ENCODE measurements at places on chromosomes 2 and 18.

DNA sequence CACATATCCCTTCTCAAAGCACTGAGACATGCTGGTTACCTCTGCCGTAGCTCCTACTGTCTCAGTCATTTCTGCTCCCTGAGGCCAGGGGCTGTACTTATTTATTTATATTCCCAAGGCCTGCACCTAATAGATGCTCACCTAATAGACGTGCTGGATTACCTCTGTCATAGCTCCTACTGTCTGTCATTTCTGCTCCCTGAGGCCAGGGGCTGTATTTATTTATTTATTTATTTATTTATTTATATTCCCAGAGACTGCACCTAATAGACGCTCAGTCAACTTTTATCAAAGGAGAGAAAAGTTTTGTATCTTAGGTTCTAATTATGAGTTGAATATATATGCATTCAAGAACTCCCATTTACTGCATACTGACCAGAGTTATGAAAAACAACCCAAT, 414.0 kb upstream of the TRIB2 start:
- DNase-seq, result no peak

DNA sequence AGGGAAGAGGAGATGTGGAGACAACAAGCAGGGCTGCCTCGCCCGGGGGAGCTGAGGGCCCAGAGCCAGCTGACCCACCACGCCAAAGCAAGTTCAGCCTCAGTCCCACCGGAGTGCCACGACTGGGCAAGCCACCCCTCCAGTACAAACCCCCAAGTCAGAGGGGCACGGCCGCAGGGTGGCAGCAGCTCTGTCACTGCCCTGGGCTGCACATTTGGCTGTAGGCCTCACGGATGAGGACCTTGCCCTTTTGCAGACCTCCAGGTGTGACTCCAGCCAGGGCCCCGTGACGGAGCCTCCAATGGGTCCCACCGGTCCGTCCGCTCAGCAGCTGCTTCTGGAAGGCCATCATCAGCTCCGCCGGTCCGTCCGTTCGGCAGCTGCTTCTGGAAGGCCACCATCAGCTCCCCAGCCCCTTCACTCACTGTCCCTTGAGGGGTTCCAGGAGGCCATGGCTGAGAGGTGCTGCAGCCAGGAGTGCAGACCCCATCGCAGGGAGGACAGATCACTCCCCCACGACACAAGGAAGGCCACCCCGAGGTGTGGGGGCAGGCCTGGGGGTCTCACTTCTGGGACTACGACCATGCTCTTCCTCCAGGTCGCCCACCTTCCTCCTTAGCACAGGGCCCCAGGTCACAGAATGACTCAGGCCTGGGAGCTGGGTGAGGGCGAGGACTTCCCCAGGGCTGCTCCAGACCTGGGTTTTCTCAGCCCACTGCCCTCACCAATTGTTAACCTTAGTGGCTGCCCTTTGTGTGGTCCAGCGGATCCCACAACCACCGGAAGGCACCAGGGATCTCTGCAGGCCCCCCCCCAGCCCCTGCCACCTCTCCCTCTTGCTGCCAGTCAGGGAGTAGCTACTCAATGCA, 24.6 kb upstream of the STK25 start:
- DNase-seq, result no peak

GRCh38 chr2:72934683-72935610, 17.6 kb downstream of the EMX1 start:
- peak; percentile 25 for DNase-seq

DNA sequence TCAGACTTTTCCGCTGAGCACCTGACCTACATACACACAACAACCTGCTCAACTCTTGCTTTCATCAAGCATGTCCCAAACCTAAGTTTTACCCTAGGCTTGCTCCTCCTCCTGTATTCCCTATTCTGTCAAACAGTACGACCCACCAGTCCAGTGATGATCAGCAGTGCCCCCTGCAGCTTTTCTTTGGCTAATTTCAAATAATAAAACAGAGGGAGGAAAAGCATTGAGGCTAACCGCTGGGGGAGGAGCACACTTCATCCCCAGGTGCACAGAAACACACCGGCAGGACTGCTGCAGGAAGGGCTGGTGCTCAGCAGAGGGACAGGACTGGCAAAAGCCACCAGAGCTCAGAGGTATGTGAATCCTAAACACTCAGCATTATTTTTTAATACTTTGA, 21.2 kb downstream of the E2F6 start:
- DNase-seq, result no peak

- peak; percentile 85 for DNase-seq
These were observed 103.5 kb downstream of the SPTBN1 start for GRCh38 chr2:54559593-54560145.

GRCh38 chr2:25851740-25852503, 26.4 kb downstream of the ASXL2 start:
- DNase-seq, result peak; percentile 93

- DNase-seq, result no peak
These were observed 8.1 kb downstream of the SMAD4 start for GRCh38 chr18:51038110-51038509.

- DNase-seq, result peak; percentile 24
These were observed 8.9 kb upstream of the GALNT1 start for GRCh38 chr18:35572644-35573043.

GRCh38 chr2:207792244-207792785, 22.6 kb upstream of the FZD5 start:
- DNase-seq, result peak; percentile 56

DNA sequence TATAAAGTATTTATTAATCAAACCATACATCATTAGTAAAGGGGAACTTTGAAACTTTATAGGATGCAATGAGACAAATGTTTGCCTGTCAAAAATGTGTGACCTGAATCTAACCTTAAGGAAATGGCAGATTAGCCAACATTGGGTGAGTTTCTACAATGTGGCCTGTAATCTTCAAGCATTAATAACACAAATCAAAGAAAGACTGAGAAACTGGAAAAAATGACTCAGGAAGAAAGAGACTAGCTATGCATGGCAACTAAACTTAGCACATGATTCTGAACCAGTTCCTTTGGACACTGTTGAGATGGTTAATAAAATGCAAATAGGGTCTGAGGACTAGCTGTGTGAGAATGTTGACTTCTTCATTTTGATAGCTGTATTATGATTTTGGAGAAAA, 628.6 kb upstream of the ID2 start:
- DNase-seq, result no peak

DNA sequence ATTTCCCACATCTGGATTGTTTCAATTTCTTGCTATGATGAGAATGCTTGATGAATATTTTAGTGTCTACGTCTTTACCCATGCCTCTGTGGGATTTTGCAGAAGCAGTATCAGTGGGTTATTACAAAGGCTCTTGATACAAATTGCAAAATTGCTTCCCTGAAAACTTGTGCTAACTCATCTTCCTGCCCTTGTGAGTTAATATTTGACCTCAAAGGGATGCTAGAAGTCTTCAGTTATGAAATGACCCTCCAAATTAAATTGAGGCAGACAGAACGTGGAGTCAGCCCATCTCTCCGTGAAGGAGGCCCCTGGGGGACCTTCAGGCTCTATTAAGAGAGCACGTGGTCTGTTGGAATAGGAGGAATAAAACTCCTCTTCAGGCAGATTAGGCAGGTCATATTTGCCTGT, 239.2 kb upstream of the HS6ST1 start:
- DNase-seq, result no peak

GRCh38 chr2:138356178-138356577, 145.4 kb upstream of the SPOPL start:
- no peak for DNase-seq

DNA sequence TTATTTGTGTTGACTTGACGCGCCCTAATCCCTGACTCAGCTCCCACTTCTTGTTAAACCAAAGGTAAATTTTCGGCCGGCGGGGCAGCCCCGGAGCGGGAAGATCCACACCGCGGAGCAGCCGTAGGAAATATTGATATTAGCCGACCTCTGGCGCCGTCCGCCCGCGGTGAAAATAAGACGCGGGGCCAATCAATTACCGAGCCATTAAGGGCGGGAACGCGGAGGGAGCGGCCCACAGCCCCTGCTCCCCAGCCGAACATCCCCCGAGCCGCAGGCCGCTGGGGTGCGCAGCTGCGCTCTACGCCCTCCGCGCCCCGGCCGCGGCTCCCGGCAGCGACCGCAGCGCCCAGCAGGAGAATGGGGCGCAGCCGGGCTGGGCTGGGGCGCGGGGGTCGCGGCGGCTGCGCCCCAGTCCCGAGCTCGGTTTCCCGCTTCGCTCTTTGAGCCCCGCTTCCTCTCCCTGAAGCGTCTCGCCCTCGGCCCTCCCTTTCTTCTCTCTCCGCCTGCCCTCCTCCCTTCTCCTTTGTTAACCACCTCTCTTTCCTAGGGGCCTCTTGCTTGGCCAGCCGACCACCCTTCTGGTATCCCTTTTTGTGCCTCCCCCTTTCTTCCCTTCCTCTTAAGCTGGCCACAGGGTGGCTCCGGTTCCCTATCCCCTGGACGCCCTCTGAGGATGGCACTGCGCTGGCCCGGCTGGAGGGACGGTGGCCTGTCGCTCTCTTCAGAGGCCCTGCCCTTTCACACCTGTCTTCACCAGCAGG, 40.9 kb downstream of the CELF4 start:
- DNase-seq, result no peak

GRCh38 chr2:9627310-9627709, 3.5 kb downstream of the YWHAQ start:
- DNase-seq, result peak; percentile 48

DNA sequence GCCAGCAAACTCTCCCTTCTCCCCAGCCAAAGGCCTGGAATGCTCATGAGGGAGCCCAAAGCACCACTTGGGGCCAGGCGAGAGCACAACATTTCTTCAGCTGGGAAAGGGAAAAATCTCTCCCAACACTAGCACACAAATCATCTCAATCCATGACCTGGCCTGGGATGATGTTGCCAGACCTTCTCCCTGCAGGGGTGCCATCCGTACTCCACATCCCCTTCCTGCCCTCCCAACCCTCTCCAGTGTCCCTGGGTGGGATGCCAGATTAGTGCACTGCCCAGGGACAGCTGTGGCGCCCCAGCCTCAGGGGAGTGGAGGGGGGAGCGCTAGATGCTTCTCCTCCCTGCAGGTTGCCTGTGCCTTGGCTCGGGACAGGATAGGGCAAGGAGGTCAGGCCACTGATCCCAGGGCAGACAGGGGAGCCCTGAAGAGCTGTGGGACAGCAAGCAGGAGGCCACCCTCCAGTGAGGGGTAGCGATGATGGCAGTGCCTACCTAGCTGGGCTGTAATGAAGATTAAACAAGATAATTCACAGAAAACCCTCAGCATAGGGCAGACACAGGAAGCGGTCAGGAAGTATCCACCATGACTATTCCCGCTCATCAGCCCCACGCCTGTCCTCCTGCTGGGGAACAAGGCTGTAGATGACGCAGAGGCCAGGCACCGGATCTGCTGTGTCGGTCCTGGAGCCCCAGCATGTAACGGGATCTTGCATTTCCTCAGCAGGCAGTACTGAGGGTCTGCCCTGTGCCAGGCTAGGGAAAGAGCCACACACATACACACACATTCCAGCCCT, 31.1 kb downstream of the SERTAD2 start:
- no peak for DNase-seq

- no peak for DNase-seq
These were observed 1391.1 kb downstream of the SUCLG1 start for GRCh38 chr2:83067947-83068346.

GRCh38 chr2:172244419-172245130, 141.9 kb upstream of the DLX2 start:
- DNase-seq, result no peak

- DNase-seq, result peak; percentile 30
These were observed 150.9 kb downstream of the CD8B2 start for GRCh38 chr2:106638043-106638442.

DNA sequence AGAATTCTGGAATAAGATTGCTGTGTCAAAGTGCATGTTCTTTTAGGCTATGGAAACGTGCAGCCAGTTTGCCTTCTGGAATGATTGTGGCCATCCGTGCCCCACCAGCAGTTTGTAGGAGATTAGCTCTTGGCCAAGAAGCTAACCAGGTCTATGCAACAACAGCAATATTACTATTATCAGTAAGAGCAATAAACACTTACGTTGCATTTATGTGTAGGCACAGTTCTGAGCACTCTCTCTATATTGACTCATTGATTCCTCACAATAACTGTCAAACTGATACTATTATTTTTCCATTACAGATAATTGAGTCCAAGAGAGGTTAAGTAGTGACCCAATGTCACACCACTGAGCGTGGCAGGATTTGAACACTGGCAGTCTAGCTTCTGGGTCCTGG, 186.4 kb downstream of the DYSF start:
- no peak for DNase-seq

GRCh38 chr2:239677453-239678185, 276.8 kb upstream of the HDAC4 start:
- no peak for DNase-seq

DNA sequence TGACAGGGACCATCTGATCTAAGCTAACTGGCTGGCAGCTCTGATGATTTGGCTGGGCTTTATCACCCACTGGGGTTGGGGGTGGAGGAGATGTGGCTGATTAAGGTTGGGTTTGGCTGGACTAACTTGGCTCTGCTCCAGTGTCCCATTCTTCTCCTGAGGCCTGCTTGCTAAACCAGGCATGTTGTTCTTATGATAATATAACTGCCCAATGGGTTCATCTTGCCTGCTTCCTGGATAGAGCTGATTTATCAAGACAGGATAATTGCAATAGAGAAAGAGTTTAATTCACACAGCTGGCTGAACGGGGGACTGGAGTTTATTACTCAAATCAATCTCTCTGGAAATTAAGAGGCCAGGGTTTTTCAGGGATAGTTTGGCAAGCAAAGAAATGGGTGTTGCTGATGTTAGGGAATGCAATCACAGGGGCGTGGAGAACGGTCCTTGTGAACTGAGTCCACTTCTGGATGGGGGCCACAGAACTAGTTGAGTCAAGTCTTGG, 150.4 kb downstream of the PTH2R start:
- DNase-seq, result no peak

DNA sequence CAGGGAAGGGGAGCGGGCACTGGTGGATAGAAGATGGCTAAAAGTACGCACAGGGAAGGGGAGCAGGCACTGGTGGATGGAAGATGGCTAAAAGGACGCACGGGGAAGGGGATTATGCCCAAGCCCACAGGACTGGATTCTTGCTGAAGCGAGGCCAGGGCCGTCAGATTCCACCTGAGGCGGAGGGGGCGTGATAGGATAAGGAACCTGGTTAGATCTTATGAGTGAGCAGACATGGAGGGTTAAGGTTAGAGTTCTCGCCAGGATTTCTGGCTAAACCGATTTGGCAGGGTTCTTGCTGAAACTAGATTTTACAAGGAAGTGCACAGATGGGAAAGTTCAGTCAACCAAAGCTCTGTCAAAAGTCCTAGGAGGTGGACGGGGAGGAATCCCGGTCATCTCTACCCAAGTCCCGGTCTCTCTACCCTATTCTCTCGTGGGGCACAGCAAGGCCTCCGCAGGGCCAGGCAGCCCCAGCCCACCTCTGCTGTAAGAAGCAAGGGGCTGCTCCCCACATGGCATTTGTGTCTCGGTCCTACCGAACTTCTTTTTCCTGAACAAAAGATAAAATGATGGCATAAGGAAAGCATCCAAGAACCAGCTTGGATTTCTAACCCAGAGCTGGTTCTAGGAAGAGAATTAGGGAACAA, 140.8 kb downstream of the PTGR3 start:
- DNase-seq, result no peak

- no peak for DNase-seq
These were observed 10.2 kb upstream of the FAHD2A start for GRCh38 chr2:95392320-95392719.

All from RKO (cell line).